ENCODE measurements at places on chromosomes 2 and 18.

GRCh38 chr2:152791979-152792378 is 73.6 kb downstream of the ARL6IP6 start:
- no peak for DNase-seq

- DNase-seq: no peak
Observed at GRCh38 chr2:39632876-39633275, 32.8 kb upstream of the TMEM178A start.

DNA sequence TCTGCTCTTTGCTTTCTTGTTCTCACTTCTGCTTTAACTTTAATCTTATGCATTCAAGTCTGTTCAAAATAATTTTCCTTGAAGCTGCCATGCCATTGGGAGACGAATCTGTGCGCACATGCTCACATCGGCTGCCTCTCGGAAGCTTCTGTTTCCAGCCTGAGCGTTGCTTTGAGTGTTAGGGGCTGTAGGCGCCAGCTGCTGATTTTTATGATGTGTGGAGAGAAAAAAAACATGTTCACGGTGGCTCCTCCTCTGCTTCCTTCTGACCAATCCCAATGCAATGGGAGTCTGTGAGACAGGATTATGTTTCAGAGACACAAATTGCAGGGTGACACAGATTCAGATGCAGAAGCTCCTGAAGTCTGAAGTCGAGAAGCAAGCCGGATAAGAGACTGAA is at the start of gene MC4R:
Gene MC4R (minus strand): TSS at position 180 of the 400 bp plus-strand sequence. CDS start 426 bp downstream, outside the sequence.
- no peak for DNase-seq

DNA sequence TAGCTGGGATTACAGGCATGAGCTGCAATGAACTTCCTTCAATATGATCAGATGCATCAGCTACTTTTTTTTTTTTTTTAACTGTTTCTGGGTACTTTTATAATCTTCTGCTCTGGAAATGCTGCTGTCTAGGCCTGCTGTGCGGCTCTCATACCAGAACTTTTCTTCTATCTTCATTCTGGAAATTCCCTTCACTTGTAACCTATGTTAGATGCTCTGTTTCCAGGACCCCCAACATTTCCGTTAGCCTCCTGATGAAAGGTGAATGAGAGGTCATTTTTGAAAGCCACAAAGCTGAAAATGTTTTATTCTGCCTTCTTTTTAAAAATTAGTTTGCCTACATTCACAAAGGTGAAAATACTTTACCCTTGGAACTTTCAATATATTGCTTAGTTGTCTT is 8.6 kb downstream of the AGFG1 start:
- no peak for DNase-seq

GRCh38 chr2:144939590-144939989 is 419.7 kb upstream of the ZEB2 start:
- DNase-seq: no peak

- no peak for DNase-seq
Observed at GRCh38 chr2:216696321-216696720, 972 bp upstream of the IGFBP5 start.

DNA sequence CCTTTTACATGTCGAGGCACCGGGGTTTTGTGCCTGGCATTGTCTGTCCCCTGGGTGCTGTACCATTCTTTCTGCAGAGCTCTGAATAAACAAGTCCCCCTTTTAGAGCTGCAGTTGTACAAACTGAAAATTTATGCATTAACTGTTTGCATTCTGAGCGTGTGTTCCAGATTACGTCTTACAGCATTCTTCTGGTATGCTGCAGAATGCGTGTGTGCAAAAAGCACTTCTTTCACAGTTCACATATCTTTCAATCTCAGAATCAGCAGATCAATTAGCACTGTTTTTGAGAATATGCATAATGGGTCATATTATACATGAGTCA is 27.5 kb downstream of the MEIS1 start:
- no peak for DNase-seq

DNA sequence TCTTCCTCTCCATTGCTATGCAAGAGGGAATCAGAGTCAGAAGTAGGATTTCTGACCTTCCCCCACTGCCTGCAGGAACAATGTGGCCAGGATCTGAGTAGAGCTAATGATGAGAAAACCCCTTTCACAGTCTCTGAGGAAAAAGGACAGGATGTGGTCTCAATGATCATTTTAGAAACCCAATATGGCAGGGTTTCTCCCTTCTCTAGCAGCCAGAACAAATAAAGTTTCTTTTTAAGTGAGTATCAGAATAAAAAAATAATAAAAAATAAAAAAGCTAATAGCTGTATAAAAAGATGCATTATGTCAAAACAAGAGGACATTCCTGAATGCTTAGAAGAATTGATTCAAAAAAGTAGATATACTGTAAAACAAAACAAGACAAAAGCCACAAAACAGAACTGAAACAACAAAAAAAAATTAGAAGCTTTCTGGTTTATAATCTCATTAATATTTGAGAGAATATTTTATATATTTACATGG is 1124.9 kb upstream of the ZEB2 start:
- no peak for DNase-seq

- DNase-seq: no peak
Observed at GRCh38 chr18:399631-400135, 100.8 kb downstream of the COLEC12 start.

DNA sequence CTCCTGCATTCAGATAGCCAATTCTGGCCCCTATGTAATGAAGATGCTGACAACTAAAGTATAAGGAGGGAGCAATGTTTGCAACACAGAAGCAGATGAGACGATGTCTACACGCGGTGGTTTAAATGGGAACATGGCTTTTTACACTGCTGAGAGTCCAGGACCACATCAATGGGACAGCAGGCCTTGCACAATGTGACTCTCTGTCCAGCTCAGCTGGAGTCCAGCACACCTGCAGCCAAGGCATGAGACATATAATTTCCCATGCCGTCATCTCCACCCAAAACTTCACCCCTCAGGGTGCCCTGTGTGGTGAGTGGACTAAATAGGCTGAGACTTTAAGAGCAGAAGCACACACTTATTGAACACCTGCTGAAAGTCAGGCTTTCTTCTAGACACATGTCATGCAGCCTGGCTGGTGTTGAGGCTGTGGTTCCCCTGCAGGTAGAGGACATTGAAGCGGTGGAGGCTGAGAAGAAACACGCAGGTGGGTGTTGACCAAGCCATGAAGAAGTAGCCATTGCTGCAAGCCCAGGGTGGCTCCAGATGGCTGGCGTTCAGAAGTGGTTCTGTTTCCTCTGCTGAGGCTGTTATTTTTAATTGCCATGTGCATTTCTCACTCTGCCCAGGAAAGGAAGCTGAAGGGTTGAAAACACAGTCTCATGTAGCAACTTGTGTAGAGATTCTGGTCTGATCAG is 345.6 kb downstream of the MYCN start:
- DNase-seq: no peak

DNA sequence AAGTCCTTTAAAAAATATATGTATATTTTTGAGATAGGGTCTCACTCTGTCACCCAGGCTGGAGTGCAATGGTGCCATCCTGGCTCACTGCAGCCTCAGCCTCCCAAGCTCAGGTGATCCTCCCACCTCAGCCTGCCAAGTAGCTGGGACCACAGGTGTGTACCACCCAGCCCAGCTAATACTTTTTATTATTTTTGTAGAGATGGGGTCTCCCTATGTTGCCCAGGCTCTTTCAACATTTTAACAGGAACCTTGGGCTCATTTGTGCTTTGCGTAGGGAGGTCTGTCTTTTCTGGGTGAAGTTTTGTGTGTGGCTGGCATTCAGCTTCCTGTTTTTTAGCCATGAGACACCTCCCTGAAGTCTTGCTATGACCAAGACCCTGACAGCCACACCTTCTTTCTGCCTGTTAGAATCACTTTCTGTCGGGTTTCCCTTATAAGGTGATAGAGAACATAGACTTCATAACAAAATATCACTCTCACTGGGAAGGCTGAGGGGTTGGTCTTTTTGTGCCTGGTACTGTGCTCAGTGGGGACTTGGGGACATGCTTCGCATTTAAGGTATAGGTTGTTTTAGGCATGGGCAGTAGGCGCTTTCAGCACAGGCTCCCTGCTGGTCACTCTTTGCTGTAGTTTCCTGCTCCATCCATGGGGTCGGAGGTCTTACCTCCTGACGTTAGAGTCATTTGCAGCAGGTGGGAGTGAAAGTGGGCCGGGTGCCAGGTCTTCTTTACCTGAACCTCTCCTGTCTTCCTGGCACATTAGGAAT is 3.4 kb downstream of the RAB31 start:
- no peak for DNase-seq

- no peak for DNase-seq
Observed at GRCh38 chr2:44645937-44646336, 284.2 kb downstream of the CAMKMT start.

GRCh38 chr18:55001394-55002024 is 42.2 kb upstream of the CCDC68 start:
- DNase-seq: no peak

GRCh38 chr2:195494451-195494850 is 162.6 kb upstream of the SLC39A10 start:
- no peak for DNase-seq

- no peak for DNase-seq
Observed at GRCh38 chr2:219081701-219082331, 21.1 kb upstream of the IHH start.

Measured in stimulated activated CD4-positive, alpha-beta T cell treated with anti-CD3 and anti-CD28 coated beads, TNF-alpha, amount 100 ng/mL, for 1 hour (primary cell).